ENCODE measurements at places on chromosomes 2 and 18.

DNA sequence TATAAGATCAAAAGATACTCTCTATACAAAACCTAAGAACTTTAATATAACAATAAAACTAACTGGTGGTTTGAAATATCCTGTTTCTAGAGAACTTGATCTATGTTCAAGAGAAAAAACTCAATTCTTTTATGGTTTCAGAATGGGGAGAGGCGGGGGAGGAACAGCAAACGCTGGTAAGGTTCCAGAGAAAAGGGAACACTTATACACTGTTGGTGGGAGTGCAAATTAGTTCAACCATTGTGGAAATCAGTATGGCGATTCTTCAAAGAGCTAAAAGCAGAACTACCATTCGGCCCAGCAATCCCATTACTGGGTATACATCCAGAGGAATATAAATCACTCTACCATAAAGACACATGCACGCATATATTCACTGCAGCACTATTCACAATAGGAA is 17.2 kb downstream of the FAM98A start:
- DNase-seq: no peak

- DNase-seq: no peak
Measured at GRCh38 chr2:1047485-1047884, 96.8 kb downstream of the SNTG2 start.

DNA sequence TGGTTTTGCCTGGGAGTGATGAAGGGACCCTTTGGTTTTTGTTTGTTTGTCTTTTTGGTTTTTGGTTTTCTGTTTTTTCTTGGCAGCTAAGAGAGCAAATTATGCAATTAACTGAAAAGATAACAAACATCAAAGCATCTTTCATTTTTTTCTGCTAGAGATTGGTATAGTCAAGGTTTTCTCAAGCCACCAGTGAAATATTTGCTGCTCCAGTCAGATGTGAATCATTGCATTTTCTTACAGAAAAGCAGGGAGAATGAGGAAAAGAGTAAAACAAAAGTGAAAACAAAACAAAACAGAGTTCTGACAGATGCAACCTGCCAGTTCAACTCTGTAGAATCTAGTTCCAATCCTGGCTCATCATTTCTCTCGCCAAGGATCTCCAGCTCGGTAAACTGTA is 660.7 kb downstream of the DSC3 start:
- no peak for DNase-seq

- DNase-seq: no peak
Measured at GRCh38 chr2:168913495-168913894, 12.4 kb downstream of the G6PC2 start.

DNA sequence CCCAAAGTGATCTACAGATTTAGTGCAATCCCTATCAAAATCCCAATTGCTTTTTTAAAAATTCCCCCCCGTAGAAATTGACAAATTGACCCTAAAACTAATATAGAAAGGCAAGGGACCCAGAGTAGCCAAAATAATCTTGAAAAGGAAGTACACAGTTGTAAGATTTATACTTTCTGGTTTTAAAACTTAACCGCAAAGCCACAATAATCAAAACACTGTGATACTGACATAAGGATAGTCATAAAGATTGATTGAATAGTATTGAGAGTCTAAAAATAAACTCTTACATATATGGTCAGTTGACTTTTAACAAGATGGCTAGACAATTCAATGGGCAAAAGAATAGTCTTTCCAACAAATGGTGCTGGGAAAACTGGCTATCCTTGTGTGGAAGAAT is 58.7 kb upstream of the GAREM2 start:
- peak; percentile 13 for DNase-seq

DNA sequence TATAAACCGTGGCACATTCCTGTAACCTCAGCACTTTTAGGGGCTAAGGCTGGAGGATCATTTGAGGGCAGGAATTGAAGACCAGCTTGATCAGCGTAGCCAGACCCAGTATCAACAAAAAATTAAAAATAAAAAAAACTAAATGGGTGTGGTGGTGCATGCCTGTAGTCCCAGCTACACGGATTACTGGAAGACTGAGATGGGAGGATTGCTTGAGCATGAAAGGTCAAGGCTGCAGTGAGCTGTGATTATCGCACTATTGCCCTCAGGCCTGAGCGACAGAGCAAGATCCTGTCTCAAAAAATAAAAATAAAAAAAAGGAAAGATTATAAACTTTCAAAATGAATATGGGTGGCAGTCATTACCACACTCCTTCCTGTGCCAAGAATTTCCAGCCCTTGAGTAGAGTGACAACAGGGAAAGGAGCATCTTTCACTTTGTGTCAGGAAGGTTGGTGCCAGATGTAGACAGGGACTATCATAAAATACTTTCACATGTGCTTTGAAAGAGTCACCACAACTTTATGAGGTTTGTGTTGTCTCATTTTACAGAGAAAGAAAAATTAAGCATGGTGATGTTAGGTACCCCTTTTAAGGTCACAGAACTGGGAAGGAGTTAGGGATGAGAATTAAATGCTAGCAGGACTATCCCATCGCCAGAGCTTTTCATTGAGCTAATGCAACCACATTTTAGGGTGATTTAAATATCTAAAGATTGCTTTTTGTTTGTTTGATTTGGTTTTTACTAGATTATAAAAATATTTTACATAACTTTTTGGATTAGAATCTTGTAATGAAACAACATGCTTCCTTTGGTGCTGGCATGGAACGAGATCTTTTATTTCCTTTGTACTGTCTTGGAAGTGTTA is 1617.4 kb upstream of the ACVR2A start:
- no peak for DNase-seq

DNA sequence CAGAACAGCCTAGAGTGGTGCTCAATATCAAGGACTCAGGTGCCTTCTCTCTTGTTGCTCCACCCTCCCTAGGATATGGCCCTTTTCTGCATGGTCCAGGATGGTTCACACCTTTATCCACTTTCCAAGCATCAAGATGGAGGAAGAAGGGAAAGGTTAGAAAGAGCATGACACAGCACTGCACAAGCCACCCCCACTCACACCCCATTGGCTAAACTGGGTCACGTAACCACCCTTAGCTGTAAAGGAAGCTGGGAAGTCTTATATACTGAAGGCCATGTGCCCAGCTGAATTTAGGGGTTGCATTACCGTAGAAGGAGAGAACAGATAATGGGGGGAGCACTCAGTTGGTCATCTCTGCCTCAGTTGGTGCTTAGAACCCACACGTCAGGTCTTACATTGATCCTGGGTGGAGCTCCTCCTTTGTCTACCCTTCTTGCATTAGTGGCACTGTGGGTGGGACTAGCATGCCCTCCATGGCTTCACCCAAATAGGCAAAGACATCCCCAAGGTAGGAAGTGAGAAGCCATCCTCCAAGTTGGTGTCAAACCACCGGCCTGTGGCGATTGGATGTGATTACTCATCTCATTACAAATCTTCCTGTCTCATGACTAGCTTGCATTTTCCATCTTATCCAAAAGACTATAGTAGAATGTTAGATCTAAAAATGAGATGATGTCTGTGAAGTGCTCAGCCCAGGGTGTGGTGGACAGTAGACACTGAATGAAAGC is 248.5 kb downstream of the HAUS1 start:
- no peak for DNase-seq

GRCh38 chr2:190408538-190409271 is 550 bp downstream of the MFSD6 start:
- peak; percentile 86 for DNase-seq

DNA sequence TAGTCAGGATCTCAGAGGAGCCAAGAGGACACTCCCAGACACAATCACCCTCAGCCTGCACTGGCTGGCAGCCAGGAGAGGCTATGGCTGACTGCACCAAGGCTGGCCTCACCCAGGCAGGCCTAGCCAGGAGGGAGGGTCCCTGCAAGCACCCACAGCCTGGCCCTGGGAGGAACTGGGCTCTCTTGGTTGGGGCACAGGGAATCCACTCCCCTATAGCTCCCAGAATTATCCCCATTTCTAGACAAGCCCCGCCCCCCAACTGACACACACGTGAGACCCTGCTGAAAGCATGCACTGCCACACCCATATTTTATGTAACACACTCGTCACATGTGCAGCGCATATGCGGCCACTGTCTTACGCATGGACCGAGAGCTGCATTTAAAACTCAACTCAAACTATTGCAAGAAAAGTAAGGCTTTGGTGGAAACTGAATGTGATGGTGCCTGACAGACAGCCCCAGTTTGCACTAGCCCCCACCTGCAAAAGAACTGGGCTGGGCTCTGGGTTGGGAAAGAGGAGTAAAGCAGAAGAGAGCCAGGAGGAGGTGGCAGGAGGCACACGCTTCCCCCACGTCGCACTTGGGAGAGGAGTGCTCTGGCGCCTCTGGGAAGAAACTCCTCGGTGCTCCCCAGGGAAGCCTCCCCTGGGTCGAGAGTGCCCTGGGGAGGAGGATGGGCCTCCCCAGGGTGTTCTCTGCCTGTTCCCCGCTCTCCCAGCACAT is 28.9 kb upstream of the ARHGEF4 start:
- DNase-seq: no peak

DNA sequence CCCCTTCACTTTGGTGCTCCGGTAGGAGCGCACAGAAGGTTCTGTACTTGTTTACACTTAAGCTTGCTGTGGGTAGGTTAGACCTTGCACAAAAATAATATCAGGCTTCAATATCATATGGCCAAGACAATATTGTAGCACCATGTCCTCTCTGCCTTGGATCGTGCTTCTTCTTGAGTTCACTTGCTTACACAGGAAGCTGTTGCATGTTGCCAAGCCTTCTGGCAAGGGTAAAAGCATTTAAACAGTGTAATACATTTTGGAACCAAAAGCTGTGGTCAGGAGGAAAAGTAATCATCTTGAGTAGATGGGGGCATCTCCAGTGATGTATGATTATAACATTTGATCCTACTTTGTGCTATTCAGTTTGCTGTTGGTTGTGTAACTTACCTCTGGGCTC is 197.5 kb downstream of the LTBP1 start:
- DNase-seq: no peak

GRCh38 chr2:136750065-136750464 is 15.3 kb upstream of the THSD7B start:
- no peak for DNase-seq

DNA sequence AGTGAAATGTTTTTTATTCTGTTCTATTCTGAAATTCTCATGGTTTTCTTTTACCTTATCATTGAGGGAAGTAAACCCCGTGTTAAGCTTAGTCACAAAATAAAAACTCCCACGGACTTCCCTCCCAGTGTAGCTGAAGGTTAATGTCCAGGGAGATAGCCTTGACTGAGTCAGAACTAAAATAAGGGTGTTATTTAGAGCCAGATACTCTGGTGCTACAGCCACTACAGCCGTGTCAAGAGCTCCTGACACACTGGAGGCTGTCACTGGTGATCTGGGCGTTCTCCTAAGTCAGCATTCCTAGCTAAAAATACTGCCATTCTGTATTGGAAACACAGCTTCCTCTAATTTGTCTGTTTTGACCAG is 82.0 kb upstream of the RANBP2 start:
- DNase-seq: no peak

- no peak for DNase-seq
Measured at GRCh38 chr2:12767541-12767940, 50.8 kb downstream of the TRIB2 start.

DNA sequence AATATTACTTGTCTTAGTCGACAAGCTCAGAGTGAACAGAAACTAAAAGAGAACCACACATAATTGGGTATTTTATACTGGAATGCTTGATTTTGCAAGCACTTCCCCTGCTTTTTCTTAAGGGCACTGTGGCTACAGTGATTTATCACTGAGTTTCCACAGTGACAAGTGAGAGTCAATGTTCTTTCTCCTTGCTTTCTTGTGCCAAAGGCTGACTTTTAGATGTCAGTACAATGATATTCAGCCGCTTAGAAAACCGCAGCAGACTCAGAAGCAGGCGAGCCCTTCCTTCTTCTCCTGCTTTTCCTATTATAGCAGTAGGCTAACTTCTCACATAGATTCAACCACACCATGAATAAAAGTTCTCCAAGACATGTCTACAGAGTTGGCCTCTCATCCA is 1603.6 kb upstream of the NXPH2 start:
- no peak for DNase-seq

DNA sequence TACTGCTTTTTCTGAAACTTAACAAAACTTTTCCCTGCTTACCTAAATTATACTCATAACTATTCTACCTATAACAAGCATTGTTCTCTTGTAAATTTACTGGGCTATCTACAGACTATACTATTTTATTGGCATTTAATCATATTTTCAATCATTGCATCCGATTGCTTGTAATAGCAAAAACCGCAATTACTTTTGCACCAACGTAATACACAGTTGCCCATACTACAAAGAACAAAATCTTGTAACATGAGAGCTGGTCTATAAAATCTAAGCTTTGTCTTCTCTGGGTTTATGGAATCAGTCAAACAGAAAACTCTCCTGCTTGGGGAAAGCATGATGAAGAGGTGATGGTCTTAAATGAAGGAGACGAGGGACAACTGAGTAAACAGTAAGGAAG is 463.4 kb upstream of the ST6GAL2 start:
- no peak for DNase-seq

- DNase-seq: no peak
Measured at GRCh38 chr18:13624563-13625237, 101.7 kb downstream of the FAM210A start.

- no peak for DNase-seq
Measured at GRCh38 chr18:38606841-38607240, 1041.2 kb upstream of the CELF4 start.

- no peak for DNase-seq
Measured at GRCh38 chr2:171146633-171147032, 14.1 kb downstream of the TLK1 start.

- DNase-seq: no peak
Measured at GRCh38 chr2:85959826-85960225, 71.0 kb upstream of the ST3GAL5 start.

DNA sequence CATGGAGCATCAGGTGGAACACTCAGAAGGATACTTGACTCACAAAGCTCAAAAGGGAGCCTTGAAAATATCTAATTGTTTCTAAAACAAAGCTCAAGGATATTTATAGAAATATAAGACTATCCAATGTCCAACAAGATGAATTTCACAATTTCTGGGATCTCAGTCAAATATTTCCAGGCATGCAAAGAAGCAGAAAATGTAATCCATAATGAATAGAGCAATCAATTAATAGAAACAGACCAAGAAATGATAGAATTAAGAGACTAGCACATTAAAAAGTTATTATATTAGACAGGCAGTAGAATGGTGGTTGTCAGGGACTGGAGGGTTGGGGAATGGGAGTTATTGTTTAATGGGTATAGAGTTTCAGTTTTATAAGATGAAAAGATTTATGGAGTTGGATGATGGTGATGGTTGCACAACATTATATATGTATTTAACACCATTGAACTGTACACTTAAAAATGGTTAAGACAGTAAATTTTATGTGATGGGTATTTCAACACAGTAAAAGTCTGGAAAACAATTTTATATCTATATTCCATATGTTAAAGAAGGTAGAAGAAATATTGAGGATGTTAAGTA is 189.9 kb upstream of the PIEZO2 start:
- DNase-seq: no peak

DNA sequence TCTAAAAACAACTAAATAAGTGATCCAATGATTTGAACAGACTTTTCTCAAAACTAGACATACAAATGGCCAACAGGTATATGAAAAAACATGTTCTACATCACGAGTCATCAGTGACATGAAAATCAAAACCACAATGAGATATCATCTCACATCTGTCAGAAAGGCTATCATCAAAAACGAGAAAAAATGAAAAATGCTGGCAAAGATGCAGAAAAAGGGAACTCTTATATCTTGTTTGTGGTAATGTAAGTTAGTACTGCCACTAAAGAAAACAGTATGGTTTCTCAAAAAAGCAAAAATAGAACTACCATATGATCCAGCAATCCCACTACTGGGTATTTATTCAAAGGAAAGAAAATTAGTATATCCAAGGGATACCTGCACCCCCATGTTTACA is 255.3 kb upstream of the FBXO11 start:
- DNase-seq: no peak
